Left ventricle myocardium inferior (tissue), 1 donor: ENCODE measurements at places on chromosomes 7 and 10. TPM values are rescaled to one million over a fixed set of nuclear protein-coding genes. Genes with fewer than 3 reads are reported as not detected.

SDK1 gene
- 1.3 TPM for total RNA-seq

WEE2 gene
- total RNA-seq, result not detected

TAS2R4 gene
- total RNA-seq, result 0.25 TPM

ADAM8 gene
- 1.4 TPM for total RNA-seq

LIPF gene
- not detected for total RNA-seq

IGF2BP3 gene
- 0.38 TPM for total RNA-seq

SYT15B gene
- total RNA-seq, result 0.93 TPM
